ENCODE measurements at places on chromosomes 12 and 14.

DNA sequence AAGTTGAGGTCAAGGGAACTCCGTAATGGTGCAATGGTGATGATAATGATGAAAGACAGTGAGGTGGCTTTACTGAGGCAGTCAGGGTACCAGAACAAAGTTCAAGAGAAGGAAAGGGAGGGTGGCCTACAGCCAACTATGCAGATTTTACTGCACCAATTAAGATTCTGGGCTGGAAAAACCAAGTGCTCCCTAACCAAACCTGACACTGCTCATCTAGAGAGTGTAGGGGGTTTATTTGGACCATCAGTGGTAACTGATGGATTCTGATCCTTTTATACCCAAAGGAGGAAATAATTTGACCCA, 387 bp downstream of the LRRC9 start:
- DNase-seq: no peak

GRCh38 chr12:16949871-16950667, 344.1 kb upstream of the LMO3 start:
- no peak for DNase-seq

DNA sequence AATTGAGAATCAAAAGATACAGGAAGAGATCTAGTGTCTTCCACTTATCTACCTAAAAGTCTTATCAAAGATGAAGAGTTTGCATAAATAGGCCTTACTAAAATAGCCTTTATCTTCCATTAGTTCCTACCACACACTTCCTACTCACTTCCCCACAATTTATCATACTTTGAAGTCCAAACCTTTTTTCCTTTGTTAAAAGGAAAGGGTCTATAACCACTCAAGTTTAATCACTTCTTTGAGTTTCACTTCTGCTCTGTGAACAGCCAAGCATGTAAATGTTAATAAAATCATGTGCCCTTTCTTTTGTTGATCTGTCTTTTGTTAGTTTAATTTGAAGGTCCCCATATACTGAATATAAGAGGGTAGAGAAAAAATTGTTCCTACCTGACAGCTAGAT, 114.5 kb downstream of the PHLDA1 start:
- no peak for DNase-seq

DNA sequence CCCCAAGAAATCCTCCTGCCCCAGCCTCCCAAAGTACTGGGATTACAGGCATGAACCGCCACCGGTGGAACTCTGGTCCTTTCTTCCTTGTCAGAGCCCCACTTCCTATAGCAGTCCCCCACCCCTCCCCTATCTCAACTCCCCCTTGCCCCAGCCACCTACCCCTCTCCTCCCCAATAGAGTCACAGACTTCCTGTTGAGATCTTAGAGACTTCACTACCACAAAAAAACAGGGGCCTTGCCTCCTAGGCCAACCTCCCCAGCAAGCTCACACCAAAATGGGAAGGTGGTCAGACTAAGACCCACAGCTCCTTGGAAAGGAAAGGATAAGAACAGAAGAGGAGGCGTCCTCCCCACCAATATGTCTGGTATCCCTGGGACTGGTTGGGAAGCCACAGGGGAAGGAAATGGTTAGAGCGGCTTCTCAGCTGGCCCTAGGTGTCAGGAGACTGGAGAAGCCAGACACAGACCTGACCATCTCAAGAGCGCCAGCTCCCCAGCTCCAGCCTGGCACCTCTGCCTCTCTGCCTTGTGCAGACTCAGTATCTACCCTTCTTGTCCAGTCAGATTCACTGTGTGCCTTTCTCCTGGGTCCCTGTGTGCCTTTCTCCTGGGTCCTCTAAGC, 8.5 kb downstream of the ITGB7 start:
- no peak for DNase-seq

DNA sequence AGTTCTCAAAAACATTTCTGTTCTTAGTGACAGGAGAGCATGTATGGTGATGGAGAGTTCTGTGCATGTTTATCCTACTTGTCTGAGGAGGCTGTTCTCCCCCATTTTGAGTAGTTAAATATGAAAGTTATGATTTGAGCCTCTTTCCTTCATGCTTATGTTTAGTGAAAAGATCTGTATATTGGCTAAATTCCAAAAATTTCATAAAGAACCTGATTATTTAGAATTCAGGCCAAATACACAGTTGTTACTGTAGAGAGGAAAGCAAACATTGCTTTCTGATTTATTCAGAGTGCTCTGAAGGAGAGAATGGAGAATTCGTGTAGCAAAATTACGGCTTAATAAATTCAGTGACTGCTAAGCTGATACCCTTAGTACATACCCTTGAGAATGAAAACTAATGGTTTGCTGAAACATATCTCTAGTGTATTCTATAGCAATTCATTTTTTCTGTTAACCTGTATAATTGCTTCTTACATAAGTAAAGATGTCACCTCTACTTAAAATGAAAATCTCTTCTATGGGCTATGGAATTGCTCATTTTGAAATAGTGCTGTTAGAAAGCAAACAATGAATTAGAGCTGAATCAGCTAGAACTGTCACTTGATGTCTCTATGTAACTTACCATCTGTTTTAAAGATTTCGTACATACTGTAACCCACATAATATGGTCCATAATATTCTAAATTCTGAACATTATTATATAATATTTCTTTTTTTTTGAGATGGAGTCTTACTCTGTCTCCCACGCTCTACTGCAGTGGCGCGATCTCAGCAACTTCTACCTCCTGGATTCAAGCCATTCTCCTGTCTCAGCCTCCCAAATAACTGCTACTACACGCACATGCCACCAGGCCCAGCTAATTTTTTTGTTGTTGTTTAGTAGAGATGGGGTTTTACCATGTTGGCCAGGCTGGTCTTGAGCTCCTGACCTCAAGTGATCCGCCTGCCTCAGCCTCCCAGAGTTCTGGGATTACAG, 417.0 kb upstream of the RGS6 start:
- no peak for DNase-seq

DNA sequence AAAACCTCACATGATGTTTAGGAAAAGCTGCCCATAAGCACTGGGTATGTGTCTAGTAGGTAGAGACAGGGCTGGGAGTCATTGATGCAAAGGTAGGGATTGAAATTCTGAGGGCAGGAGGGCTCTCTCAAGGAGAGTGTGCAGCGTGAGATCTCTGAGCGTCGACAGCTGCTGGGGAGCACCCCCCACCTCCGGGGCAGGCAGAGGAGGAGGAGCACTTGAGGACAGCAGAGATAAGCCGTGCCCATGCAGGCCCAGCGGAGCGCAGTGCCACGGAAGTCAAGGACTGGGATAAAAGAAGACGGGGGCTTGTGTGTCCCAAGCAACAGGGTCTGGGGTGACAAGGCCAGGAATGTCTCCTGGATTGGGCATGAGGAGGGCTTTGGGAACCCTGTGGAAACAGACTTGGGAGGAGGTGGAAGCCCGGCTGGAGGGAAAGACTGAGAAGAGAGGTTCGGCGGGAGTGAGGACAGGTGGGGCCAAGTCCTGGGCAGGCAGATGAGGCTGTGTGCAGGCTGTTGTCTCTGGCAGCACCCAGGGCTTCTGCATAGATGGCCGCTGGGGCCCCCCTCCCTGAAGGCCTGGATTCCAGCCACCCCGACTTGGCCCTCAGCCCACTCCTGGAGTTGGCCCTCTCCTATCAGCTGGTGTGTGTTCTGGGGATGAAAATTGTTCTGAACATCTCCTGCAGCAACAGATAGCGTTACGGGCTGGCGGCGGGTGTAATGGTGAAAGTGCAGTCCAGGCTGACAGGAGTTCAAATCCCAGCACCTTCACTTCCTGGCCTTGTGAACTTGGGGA, 1.9 kb downstream of the CACNA2D4 start:
- no peak for DNase-seq

- DNase-seq: no peak
These were observed 331.8 kb upstream of the SFSWAP start for GRCh38 chr12:131378861-131379665.

DNA sequence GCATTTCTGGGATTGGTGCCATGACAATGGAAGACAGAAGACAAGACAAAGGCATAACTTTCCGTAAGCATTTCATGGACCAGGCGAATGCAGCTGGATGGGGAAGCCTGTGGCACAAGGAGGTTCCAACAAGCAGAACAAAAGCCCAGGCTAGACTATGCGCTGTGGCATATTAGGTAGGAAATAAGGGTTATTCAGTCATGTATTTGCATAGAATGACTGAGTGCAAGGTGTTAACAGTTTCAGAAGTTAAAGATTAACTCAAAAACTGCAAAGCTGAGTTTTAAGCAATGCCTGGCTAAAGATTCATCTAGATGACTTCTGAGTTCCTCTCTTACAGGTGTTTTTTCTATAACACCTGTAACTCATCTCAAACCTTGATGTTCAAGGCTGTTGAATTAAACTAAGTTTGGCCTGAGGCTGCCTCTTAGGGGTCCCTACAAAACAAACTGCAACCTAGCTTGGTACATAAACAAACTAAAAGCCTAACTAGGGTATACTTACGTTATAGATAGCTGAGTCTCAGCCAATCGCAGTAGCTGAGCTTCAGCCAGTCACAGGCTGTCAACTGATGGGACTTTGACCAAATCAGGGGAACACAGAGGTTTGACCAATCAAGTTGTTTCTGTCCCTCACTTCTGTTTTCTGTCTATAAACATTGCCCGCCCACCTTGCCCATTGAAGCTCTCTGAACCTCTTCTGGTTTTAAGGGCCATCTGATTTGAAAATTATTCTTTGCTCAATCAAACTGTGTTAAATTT, 52.2 kb upstream of the PLBD1 start:
- DNase-seq: no peak

- DNase-seq: no peak
These were observed 3.2 kb downstream of the TDRD9 start for GRCh38 chr14:103931422-103931821.

DNA sequence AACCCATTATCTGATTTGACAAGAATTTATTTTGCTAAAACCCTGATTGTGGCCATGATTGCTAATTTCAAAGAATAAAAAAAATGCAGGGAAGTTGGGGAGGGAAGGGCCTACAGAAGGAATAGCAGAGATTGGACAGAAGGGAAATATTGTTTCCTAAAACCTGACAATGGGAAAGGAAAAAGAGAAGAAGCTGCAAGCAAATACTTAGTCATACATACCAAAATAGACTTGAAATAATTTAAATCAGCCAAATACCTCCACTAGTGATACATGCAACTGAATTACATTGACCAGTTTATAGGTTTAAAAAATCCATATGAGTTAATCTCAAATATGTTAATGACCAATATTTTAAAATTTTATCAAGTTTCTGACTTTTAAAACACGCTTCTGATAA, 75.1 kb downstream of the PELI2 start:
- no peak for DNase-seq

- no peak for DNase-seq
These were observed 260.1 kb downstream of the C12orf75 start for GRCh38 chr12:105590571-105590970.

DNA sequence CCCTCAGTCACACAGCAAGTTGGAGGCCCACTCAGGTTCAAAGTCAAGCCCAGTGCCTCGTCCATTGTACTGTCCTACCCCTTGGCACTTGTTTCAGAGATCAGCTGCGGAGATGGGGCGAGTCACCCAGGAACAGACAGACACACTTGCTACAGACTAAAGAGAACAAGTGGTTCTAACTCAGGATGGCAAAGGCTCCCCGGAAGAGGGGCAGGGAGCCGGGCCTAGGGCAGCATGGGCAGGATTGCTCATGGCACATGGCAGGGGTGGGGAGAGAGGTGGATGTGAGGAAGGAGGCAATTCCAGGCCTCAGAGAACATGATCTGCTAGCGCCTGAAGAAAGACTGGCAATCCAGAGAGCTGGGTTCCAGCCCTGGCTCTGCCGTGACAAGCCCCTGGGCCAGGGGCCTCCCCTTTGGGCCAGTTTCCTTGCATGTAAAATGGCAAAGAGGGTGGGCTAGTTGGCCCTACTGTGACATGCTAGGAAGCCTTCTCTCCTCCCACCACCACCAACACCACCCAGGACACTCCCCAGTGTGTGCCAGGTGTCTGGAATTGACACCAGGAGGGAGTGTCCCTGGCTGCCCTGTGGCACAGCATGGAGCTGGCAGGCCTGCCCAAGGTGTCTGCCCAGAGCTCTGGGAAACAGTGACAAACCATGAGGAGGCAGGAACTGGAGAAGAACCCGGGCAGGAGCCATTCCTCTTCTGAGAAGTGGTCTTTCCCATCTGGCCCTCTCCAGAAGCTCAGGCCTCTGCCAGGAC, 24.0 kb upstream of the IRF2BPL start:
- DNase-seq: no peak

GRCh38 chr12:47717443-47718193, 7.7 kb downstream of the ENDOU start:
- peak; percentile 78 for DNase-seq

DNA sequence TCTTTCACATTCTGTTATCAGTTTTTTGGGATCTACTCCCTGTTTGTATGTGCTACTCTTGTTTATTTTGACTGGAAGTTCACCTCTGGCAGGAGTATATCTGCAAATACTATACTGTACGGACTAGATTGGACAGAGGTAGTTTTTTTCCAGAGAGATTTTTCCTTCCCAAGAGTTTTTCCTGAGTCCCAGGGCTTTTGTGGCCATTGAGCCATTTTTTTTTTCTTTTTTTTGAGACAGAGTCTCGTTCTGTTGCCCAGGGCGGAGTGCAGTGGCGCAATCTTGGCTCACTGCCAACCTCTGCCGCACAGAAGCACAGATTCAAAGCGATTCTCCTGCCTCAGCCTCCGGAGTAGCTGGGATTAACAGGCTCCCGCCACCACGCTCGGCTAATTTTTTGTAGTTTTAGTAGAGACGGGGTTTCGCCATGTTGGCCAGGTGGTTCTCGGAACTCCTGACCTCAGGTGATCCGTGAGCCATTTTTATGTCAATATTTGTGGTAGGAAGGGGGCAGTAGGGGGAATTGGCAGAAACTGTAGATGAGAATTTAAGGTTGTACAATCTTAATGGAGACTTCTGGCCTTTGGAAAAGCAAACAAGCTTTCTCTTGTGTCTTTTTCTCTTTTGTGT, 19.4 kb downstream of the KTN1 start:
- DNase-seq: no peak

DNA sequence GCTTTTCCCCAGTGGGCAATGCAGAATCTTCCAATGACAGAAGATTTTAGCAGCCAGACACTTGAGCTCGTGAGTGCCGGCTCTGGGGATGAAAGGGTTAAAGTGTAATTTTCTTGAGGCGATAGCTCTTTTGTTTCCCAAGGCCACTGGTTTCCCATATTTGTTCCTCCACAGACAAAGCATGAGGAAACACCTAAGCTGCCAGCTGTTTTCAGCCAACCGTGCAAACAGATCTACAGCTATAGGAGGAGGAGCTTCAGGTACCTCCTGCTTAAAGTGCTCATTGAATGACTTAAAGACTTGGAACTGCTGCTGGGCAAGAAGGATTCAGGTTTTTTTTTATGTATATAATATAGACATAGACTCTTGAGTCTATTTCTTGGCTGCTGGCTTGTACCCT, 1311.5 kb downstream of the TMEM121 start:
- no peak for DNase-seq

DNA sequence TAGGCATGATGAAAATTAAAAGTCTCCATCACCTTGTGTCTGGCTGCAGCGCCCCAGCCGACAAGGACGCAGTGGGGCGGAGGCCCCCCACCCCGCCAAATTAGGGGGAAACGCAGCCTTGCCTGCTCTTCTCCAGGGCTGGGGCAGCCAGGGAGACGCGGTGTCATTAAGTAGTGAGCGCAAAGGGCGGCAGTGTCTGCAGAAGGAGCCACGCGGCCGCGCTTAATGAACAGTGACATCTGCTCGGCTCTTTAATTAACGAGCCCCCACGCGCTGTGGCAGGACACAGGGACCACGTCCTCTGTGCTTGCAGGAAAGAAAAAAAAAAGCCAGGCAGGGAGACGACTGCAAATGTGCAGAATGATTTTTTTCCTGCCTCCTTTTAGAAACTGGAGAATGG, 93.4 kb upstream of the NCOR2 start:
- no peak for DNase-seq

All from fibroblast of skin of right quadriceps (primary cell).